ENCODE measurements at places on chromosomes 5 and 9.

GRCh38 chr9:20319641-20320337 is 302.5 kb downstream of the MLLT3 start:
- DNase-seq, result no peak

DNA sequence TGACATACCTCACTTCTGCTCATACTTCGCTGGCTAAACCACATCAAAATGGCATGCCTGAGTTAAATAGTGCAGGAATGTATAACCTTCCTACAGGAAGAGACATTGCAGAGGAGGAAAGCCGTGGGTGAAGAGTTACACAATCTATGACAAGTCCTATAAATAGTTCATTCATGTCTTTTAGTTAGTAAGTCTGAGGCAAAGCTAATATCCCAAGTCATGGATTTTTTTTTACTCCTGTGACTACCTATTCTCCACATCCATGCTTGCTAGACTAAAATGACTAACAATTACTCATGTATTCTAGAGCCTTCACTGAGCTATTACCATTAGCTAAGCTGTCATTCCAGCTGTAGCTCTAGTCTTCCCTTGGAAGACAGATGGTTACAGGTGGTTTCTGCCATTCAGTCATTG is 391.3 kb downstream of the NR2F1-AS1 start:
- DNase-seq, result no peak

DNA sequence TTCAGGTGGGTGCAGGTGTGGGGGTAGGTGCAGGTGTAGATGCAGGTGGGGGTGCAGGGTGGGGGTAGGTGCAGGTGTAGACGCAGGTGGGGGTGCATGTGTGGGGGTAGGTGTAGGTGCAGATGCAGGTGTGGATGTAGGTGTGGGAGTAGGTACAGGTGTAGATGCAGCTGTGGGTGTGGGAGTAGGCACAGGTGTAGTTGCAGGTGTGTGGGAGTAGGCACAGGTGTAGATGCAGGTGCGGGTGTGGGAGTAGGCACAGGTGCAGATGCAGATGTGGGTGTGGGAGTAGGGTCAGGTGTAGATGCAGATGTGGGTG is 94.6 kb downstream of the PHF2 start:
- no peak for DNase-seq

DNA sequence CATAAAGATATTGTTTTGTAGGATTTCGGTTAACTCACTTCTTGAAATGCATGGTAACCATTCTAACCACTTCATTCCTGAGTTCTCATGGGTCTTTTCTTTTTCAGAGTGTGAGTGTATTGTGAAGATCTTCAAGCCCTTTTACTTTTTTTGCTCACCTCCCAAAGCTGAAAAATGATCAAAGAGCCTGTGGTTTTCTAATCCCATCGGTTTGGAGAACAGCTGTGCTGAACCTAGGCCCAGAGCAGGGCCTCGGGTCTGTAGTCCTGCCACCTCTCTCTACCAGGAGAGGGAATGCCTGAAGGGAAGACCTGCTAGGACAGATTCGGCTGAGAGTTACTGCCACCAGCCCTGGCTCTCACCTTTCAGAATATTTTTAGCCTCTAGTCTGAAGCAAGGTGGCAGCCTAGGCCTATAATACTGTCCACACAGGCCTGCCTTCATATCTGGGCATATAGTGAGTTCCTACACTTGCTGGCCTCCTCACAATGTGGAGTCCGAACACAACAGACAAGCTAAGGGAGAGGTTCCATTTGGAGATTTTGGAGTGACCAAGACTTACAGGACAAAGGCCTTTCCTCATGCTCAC is 13.8 kb downstream of the RGMB start:
- no peak for DNase-seq

DNA sequence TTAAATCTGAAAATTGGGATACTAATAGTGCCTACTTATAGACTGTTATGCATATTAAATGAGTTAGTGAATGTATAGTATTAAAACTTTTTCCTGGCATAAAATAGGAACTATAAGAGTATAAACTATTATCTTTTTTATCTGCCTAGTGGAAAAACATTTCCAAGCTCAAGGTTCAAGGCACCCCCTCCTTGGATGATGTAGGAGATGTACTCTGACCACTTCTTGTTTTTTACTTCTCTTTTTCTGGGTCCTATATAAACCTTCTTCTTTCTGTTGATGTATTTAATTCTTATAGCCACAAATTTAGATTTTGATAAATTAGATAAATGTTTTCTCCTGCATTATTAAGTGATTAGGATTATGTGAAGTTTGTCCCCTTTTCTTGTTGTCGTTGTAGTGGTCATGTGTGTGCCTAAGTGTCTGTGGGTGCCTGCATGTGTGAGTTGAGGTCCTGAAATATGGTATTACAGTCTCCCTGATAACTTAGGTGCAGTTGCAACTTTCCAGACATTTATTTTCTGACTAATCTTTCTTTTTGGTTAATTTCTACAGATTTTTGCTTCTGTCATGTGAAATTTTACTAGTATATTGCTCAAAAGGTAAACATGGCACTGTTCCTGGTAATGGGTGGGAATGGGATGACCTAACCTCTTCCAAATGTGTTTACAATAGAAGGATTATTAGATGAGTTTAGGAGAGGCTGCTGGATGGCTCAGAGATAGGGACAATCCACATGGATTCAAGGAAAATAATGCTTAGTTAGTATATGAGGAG is 160.8 kb upstream of the CDKN2B start:
- DNase-seq, result no peak

DNA sequence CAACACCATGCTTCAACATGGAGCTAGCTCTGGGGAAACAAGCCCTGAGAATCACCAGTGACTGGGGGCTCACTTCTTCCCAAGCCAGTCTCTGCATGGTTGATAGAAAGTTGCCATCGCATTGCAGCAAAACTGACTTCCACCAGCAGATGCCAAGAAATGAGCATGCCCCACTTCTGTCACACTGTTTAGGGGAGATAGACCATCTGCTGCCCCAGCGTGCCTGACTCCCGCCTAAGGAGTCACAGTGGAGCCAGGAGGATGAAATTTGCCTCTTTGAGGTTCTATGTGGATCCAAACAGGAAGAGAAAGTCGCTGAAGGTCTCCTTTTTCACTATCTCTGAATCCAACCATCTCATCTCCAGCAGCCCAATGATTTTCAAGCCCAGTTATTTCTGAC is 116.7 kb upstream of the SLIT3 start:
- no peak for DNase-seq

- no peak for DNase-seq
Observed at GRCh38 chr5:72586788-72587530, 79.7 kb upstream of the ZNF366 start.

DNA sequence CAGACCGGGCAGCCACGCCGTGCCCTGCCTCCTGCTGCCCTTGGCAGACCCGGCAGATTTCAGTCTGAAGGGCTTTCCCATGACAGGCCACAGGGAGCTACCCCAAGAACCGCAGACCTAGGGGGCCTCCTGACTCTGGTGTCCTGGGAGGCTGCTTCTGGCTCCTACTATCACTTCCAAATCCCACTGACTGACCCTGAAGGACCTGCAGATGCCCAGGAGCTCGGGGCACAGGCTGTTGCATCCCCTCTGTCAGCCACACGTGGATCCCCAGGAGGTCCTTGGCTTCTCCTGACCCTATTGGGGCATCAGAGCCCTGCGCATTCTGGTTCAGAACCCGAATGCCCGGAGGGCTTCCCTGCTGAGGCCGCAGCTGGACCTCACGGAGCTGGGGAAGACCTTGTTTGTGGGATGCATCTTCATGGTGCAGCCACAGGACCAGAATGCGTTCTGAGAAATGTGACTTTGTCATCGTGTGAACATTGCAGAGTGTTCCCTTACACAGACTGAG is 81.3 kb upstream of the IRX4 start:
- no peak for DNase-seq

GRCh38 chr5:24767086-24767485 is 122.3 kb upstream of the CDH10 start:
- DNase-seq, result no peak

- DNase-seq, result no peak
Observed at GRCh38 chr5:149489605-149490037, 61.6 kb downstream of the CSNK1A1 start.

GRCh38 chr9:109382585-109382984 is 61.7 kb upstream of the EPB41L4B start:
- DNase-seq, result no peak

GRCh38 chr9:85213650-85214607 is 527.8 kb downstream of the AGTPBP1 start:
- no peak for DNase-seq

- DNase-seq, result no peak
Observed at GRCh38 chr5:16853518-16853917, 82.6 kb downstream of the MYO10 start.

DNA sequence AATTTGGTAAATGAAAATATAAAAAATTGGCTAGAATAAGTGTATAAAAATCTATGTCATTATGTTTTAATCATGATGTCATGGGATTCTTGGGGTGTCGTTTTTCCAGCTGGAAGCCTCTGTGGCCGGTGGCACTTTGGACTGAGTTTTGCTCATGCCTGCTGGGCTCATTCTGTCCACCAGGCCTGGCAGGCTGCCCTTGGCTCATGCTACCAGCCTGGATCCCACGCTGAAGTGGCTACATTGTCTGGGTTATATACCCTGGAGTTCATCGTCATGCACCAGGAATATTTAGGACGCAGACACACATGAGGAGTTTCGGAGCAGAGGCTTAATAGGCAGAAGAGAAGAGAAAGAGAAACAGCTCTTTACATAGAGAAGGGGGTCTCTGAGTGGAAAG is 1913.7 kb upstream of the WWC1 start:
- DNase-seq, result no peak

DNA sequence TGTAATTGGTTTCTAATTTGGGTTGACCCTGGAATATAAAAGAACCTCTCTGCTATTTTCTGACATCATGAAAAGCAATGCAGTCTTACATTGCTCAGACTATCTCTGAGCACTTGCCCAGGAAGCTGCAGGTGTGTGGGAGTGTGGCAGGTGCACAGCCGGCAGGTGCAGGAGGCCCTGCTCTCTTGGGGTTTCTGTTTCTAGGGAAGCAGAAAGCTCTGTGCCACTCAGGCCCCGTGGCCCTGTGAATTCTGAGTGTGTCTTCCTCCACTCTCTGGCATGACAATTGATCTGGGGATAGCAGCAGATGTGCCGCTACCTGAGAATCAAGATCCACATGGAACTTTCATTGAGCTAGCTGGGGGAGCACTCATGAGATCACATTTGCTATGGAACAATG is 45.7 kb upstream of the IRX2 start:
- DNase-seq, result no peak

DNA sequence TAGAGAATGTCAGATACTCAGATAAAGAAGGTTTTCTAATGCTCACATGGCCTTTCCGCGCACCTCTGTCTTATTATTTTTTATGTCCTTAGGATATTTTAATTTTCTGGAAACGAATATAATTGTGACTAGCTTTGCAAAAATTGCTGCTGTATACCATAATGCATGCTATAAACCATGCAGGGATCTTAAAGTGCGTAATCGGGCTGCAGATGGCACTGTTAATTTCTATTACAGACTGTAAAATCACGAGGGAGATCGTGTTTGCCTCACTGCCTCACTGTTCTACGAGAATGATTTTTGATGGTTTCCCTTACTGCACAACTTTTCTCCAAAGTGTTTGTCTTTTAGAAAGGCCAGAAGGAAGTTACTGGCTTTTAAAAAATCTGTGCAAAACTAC is 356.1 kb downstream of the TUSC1 start:
- no peak for DNase-seq

- no peak for DNase-seq
Observed at GRCh38 chr5:40112875-40113274, 566.8 kb upstream of the PTGER4 start.

- no peak for DNase-seq
Observed at GRCh38 chr9:96638606-96639364, 16.3 kb downstream of the PRXL2C start.

DNA sequence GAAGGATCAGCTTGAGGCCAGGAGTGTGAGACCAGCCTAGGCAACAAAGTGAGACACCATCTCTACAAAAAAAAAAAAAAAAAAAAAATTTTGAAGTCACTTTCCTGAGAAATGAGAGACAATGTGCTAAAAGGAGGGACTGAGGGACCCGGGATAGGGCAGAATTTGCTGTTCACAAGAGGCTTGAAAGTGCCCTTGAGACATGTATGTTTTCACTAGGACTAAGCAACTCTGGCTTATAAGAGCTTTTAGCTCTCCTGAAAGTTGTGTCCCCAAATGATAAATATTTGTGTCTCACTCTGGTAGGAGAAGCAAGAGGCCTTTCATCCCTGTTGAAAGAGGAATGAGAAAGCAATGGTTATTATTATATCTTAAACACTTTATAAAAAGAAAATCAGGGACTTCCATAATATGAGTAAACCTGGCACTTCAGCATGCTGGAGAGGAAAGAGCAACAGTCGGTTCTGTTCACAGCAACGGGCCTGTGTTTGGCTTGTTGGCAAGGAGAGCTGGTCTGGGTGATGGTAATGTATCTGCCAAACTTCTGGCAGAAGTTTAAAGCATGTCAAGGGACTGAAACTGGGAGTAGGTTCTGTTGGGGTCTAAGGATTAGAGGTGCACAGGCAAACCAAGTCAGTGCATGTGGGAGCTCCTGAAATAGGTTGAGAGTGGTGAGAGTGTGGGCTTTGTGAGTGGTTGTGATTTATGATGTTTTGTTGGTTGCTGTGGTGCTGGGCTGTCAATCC is 32.2 kb downstream of the ENTREP1 start:
- DNase-seq, result no peak

GRCh38 chr9:4762886-4763541 is 22.0 kb upstream of the AK3 start:
- DNase-seq, result no peak

- no peak for DNase-seq
Observed at GRCh38 chr9:15725953-15726352, 173.1 kb downstream of the CCDC171 start.

- DNase-seq, result no peak
Observed at GRCh38 chr9:4137234-4137633, 162.6 kb downstream of the GLIS3 start.

DNA sequence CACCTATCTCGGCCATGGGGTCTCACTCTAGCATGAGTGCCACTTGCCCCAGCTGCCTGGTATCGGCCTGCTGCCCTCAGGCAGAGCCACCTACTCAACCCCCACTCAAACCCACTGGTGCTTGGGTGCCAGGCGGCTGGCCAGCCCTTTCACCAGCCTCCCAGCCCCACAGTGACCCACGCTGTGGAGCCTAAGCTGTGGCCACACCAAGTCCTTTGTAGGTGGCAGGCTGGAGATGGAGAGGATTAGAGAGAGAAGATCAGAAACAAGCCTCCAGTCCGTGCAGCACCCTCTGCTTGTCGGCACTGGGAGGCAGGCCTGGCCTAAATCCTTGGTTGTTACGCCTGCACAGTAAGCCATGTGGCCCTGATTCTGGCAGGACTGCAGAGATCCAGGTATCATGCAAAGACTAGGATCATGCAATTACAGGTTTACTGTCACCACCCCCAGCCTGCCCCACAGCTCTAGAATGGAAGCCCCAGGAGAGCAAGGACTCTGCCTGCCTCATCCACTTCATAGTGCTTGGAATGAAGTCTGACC is 171.7 kb downstream of the COL23A1 start:
- DNase-seq, result no peak

- DNase-seq, result no peak
Observed at GRCh38 chr9:92373167-92373566, 31.2 kb downstream of the OGN start.

- DNase-seq, result no peak
Observed at GRCh38 chr9:90613502-90613901, 29.1 kb downstream of the DIRAS2 start.

GRCh38 chr5:124919747-124920525 is 173.5 kb upstream of the ZNF608 start:
- DNase-seq, result no peak

GRCh38 chr5:124446120-124446519 is 300.3 kb downstream of the ZNF608 start:
- no peak for DNase-seq

Data from 8988T (cell line).